Inflammatory macrophage treated with lipopolysaccharide for 1 hour (primary cell): ENCODE measurements at places on chromosomes 2 and 18.

DNA sequence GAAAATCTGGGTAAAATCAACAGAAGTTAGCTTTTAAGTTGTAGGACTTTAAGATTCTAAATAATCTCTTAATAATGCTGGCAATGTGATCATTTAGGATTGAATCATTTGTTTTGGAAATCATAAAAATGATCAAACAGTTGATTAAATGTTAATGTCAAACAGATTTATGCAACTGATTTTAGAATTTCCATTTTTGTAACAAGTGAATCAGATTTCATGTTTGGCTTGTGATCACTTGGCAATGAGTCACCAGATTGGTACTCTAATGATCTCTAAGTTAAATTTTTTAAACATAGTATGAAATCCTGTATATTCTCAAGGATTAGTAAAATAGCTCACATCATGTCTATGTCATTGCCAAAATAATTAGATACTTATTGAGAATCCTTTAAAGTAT, 50.1 kb upstream of the UNC80 start:
- no peak for DNase-seq

DNA sequence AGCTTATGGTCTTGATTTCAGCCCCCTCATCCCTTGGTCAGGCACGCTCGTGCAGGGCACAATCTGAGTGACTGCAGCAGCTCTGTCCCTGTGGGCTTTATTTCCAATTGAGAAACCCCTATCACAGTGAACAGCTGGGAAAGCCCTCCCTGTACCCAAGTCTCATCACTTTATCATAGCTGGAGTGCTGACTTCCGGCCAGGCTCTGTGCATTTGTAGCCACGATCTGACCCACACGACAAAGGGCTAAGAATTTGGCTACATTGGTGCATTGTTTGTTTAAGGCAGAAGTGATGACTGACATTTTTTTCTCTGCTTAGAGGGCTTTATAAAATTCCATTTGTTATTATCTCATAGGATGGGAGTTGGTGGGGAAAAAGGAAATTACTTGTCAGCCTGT, 184.4 kb downstream of the KCNS3 start:
- DNase-seq, result no peak

DNA sequence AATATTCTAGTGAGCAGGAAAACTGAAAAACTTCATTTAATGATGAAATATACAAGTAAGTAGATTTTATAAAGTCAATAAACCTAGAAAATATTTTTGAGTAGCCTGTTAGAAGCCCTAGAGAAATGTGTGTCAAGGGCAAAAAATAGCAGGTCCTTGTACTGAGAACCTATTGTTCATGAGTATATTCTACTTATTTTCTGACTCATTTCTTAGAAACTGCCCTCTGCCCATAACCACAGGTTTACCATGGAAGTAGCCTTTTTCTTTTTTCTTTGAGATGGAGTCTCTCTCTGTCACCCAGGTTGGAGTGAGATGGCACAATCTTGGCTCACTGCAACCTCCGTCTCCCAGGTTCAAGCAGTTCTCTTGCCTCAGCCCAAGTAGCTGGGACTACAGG, 19.4 kb upstream of the SELENOI start:
- no peak for DNase-seq

GRCh38 chr18:76133873-76134272, 361.2 kb downstream of the ZNF516 start:
- DNase-seq, result no peak

- DNase-seq, result no peak
Measured at GRCh38 chr2:127826047-127826446, 15.1 kb upstream of the WDR33 start.

DNA sequence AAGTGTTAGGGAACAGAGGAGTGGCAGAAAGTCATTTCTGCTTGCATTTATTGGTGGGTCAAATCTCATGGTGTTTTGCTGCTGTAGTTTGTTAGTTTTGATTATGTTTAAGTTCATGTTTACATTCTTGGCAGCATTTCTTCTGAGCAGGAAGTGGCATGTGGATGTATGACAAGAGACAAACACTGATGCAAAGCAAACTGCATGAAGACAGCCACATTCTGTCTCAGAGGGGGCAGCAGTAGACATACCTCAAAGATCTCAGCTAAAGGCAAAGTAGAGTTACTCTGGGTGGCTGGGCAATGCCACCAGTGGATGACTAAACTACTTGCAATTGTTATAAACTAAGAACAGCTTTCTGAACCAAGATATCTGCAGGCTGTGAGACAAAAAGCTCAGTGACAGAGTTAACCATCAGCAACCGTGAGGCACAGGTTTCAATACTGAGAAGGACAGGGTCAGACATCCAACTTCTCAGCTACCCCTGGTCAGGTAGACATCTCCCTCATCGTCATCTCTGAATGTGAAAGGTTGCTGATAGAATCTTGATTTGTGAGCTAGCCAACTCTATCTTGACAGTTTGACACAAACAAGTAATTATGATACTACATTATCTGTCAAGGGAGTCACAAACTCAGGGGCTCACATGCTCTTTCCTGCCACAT, 16.4 kb downstream of the GALNT3 start:
- no peak for DNase-seq

- DNase-seq, result no peak
Measured at GRCh38 chr2:158731386-158731785, 63.7 kb upstream of the DAPL1 start.

DNA sequence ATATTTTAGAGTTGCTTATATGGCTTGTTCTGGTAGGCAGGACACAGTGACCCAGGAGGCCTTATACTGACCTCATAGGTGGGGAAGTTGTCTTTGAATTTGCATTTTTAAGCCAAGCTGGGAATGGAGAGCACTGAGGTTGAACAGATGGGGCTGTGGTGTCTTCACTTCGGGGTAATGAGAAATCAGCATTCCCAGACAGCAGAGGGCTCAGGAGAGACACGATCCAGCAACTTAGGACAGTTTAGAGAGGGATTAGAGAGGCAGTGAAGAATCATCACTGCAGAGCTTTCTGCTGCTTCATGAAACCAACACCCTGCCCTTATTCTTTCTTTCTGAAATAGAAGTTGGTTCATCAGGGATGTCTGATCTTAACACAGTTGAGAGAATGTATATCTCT, 202.4 kb downstream of the TDRD15 start:
- DNase-seq, result no peak

DNA sequence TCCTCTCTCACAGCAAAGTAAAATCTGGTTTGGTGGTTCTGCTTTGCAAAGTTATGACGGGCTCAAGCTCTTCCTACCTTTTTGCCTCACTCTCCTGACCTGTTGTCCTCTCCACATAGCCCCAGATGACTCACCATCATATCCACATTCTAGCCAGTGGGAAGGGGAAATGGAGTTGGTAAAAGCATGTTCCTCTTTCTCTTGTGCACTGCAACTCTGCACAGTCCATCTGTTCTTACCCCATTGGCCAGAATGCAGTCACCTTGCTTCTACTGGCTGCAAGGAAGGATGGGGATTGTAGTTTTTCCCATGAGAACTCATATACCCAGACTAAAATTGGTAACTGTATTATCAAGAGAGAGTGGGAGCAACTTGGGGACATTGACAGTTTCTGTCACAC, 50.4 kb upstream of the SMIM21 start:
- DNase-seq, result peak; percentile 70

GRCh38 chr18:9354256-9354655, 19.7 kb downstream of the TWSG1 start:
- no peak for DNase-seq

GRCh38 chr2:32792416-32792815, 154.3 kb upstream of the LTBP1 start:
- no peak for DNase-seq

- no peak for DNase-seq
Measured at GRCh38 chr2:55107436-55107835, 57.2 kb upstream of the RTN4 start.

DNA sequence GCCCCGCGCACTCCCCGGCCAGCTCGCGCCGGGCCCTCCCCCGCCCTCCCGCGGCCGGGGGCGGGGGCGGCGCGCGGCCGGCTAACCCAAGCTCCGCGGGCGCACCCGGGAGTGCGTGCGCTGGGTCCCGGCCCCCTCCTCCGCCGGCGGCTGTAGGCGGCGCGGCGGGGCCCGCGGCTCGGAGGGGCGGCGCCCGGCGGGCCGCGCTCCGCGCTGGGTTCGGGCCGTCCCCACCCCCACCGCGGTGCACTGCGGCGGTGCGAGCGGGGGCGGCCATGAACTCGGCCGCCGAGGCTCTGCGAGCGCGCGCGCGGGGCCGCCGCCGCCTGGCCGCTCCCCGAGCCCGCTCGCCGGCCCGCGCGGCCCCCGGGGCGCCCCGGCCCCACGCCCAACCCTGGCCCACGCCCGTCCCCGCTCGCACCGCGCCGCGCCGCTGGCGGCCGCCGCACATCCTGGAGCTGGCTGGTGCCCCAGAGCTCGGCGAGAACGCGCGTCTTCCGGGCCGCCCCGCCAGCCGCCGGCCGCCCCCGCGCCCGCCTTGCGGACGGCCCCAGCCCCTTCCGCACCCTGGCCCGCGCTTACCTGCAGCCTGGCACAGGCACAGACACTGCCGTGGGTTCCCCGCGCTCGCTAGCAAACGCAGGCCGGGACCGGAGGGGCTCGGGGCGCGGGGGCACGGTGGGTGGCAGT, at the start of gene ZBTB14:
Gene ZBTB14, minus strand, starts transcription at position 496 of the 690 bp plus-strand sequence. CDS start 2,480 bp downstream, outside the sequence.
- peak; percentile 50 for DNase-seq
